CD4-positive, alpha-beta T cell (primary cell): ENCODE measurements at places on chromosomes 5 and 9.
A peak's percentile ranks its signal among the peaks of the same experiment; 100 is the strongest.

DNA sequence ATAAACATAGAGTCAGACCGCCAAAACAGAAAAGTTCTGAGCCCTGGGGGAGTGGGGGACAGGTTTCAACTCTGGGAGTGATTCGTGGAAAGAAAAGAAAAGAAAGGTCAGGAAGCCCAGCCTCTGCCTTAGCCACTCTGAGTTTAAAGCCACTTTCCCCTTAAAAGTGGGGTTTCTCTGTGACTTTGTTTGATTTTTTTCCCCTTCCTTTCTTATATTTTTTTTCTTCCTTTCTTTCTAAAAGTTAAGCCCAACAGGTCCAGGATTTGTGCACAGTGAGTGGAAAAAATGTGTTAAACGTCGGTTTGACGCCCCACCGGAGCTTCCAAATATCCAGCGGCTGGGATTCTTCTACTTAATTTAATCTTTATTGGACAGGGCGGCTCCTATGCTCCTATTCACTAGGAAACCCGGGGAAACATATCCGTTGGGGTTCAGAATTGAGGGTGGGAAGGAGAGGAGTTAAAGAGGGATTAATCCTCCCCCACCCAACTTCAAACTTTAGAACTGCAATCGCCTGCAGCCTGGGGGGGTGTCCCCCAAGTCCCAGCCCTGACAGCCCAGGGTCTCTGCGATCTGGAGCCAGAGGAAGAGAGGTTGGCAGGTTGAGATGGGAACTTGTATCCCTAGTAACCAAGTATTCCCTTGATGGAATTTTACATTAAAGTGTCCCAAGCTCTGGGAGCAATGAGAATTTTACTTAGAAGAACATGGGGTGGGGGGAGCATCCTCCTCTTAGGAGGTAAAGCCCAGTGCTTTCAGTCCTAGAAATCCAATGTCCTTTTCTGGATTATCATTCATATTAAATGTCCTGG lies 6.3 kb downstream of the NR2F1-AS1 start:
- DNase-seq = no peak

- peak; percentile 30 for DNase-seq
These were observed 2.0 kb upstream of the AKNA start for GRCh38 chr9:114389612-114390368.

- DNase-seq = no peak
These were observed 51.1 kb upstream of the SNX2 start for GRCh38 chr5:122723606-122724352.

DNA sequence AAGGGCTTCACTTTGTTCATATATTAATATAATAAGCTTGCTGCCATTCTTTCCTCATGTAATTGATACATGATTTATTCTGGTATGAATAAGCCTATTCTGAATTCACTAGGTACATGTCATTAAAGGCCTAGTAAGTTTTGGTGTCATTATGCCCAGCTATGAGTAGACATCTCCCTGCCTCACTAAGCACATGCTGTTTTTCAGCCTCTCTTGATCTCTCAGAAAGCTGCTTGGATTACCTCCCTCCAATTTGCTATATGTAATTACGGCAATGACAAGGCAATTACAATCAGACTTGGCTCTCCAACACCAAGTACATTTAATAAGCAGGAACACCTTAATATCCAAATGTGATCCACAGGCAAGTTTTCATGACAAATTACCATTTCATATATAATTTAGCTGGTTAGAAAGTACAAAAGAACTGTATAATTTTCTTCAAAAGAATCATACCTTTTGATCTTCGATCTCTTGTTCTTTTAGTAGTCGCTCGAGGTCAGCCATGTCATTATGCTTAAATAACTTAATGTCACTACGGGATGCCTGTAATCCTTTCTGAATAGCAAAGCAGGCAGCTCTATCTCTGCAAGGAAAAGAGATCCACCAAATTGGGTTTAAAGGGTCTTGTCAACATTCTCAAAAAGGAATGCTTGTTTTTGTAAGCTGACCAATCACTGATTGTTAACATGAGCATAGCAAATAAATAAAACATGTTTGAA lies 56.3 kb downstream of the SPTLC1 start:
- DNase-seq = no peak

DNA sequence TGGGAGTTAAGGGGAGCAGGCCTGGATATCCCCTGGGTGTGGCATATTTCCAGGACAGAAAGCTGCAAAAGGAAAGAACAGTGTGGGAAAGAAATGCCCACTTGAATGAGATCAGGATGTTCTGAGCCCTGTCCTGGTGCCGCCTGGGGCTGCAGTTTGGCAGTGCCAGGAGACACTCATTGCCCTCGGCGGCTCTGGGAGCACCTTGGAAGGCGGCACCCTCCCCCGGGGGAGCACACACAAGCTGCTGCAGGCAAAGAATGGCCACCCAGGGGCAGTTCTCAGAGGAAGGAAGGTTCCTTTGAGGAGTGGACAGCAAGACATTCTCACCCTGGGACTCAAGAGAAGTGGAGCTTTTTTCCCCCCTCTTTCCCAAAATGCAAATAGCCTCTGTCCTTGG lies 305.3 kb downstream of the NTRK2 start:
- no peak for DNase-seq

DNA sequence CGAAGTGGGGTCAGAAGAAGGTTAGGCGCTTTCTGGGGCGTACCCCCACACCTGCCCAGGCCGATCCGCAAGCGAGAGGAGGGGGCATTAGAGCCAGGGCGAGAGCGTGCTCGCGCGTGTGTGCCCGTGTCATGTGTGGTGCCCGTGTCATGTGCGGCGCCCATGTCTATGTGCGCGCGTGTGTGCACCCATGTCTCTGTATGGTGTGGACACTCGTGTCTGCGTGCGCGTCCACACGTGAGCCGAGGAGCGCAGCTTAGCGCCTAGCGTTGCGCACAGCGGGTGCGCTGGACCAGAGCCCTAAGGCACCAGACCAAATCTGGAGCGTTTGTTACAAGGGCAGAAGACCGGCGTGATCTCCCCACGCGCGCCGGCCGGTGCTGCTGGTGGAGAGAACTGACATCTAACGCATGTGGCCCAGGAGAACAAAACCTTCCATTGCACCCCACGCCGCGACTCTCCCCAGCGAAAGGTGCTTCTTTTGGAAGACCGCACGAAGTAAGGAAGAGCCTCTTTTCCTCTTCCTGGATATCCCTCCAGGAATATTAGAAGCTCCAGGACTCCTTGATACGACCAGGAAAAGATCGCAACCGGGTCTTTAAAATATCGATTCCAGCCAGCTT lies 644 bp downstream of the NIM1K start:
- peak; percentile 57 for DNase-seq

DNA sequence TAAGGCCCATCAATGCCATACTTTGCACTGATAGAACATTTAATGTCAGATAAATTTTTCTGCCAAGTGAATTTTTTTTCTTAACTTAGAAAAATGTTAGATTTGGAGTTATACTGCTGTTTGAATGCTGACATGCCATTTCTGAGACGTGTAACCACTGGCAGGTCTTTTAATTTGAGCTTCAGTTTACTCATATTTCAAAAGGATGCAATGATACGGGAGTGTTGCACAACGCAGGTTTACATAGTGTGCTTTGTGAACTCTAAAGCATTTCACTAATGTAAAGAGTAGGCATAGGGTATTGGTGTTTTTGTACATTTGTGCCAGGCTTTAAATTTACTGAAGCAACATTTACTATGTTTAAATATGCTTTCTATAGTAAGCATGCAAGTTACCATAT lies 4.2 kb downstream of the ZBTB43 start:
- no peak for DNase-seq

- DNase-seq = no peak
These were observed 1992.3 kb downstream of the MAT2B start for GRCh38 chr5:165497707-165498106.

- DNase-seq = no peak
These were observed 30.2 kb downstream of the CYSTM1 start for GRCh38 chr5:140205216-140205615.

- no peak for DNase-seq
These were observed 57.2 kb downstream of the MEF2C start for GRCh38 chr5:88825584-88826315.

DNA sequence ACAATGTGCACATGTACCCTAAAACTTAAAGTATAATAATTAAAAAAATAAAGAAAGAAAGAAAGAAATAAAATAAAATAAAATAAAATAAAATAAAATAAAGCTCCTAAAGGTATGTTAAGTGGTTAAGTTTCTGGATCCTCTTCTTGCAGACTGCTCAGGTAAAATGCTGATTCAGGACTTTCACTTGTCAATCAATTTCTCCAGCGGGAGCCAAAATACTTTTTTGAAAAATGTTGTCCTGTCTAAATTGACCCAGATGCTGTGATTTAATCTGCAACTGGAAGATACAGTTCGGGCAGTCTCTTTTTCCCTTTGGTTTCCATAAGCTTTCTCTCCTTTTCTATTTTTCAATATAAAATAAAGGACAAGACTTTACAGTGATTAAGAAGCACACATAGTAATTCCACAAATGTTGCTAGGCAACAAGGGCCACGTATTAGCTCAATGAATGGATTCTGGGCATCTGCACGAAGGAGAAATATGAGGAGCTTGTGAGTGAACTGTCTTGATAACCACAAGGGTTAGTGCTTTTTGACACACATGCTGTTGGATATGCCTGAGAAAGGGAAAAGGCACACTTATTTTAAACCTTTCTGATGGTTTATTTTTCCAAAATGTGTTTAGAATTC lies 38.6 kb downstream of the HTR4 start:
- no peak for DNase-seq

GRCh38 chr9:120564589-120564988 lies 15.4 kb downstream of the CDK5RAP2 start:
- no peak for DNase-seq

- DNase-seq = no peak
These were observed 48.3 kb upstream of the HRH2 start for GRCh38 chr5:175609526-175609925.

GRCh38 chr9:108681851-108682590 lies 173.8 kb downstream of the ACTL7B start:
- DNase-seq = no peak

- no peak for DNase-seq
These were observed 6.5 kb upstream of the PLIN2 start for GRCh38 chr9:19133549-19134345.

- no peak for DNase-seq
These were observed 16.9 kb downstream of the TMEM174 start for GRCh38 chr5:73189871-73190376.

DNA sequence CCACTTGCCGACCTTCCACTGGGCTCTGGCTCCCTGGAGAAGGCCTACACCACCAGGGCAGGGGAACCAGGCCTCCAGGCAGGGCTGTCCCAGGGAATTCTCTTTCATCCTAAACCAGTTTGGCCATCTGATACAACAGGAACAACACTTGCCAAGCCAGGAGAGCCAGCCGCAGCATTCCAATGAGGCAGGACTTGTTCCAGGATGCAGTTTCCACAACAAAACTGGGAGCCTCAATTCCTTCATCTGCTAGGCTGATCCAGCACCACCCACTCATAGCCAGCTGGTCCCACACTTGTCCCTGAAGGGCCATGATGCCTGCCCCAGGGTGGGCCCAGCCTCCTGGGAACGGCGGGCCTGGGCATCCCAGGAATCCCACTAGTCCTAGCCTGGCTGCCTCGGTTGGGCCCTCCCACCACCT lies 26.0 kb downstream of the BICD2 start:
- no peak for DNase-seq

DNA sequence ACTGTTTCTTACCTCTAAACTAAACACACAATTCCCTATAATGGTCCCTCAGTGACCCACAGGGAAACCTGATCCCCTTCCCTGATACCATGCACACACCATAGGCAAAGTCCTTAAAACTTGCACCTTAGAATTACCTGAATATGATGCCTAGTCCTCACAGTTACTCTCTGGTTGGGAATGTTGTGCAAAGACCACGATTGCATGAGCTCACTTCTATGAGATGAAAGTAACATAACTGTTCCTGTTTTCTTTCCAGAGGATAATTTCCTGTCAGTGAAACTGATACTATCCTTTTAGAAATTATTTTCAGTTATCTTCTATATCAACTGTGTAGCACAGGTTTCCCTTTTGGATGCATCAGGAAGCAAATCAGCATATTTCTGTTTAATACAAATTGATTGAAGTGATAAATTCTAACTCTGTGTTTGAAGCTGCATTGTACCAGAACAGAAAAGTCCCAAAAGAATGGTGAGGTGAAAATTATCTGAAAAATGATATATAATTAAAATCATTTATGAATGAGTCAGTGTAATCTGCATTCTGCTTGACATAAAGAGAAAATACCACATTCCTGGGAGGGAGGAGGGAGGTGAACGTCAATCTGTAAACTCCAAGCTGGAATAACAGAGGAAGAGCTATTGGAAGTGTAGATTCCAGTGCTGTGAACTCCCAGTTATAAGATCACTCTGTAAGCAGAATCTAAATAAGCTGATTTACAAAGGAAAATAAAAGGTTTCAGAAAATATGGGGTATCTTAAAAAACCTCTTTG lies 51.2 kb upstream of the TNFAIP8 start:
- DNase-seq = no peak

DNA sequence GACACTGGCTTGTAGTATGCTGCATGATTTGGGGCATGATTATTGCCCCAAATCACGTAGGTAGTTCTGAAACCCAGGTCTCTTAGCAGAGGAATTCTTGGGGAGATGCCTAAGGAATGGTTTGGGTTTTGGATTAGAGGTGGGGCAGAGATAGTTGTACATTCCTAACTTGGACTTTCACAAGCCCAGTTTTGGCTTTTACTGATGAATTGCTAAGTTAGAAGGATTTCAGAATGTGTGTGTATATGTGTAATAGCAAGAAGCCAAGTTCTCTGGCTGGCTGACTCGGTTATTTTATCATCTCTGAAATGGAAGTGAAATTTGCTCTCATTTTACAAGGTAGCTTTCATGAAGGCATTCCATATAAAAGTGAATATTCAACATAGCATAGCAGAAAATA lies 23.8 kb upstream of the ZNF131 start:
- DNase-seq = no peak

GRCh38 chr9:111106202-111106601 lies 67.9 kb upstream of the LPAR1 start:
- no peak for DNase-seq

DNA sequence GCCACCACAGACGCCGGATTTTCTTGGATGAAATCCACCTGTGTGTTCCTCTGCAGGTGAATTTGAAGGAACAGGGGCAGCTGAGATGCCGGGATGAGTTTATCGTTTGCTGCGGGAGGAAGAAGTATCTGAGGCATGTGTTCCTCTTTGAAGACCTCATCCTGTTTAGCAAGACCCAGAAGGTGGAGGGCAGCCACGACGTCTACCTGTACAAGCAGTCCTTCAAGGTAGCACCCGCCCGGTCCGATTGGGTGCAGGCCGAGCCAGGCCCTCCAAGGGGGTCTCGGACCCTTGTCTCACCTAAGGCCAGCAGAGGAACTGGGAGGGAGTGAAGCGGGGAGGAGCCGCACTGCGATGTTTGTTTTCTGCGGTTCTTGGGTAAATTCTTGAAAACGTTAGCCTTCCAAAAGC lies 18.4 kb upstream of the LRRC14B start:
- DNase-seq = peak; percentile 19

GRCh38 chr5:143695941-143696340 lies 116.0 kb upstream of the HMHB1 start:
- DNase-seq = no peak

GRCh38 chr9:101787891-101788290 lies 49.4 kb upstream of the GRIN3A start:
- DNase-seq = no peak

- peak; percentile 14 for DNase-seq
These were observed 833 bp downstream of the ANKHD1 start for GRCh38 chr5:140402258-140403074.
